Suppressor macrophage treated with lipopolysaccharide for 4 hours (primary cell): ENCODE measurements at places on chromosomes 1 and 21.
A peak's percentile ranks its signal among the peaks of the same experiment; 100 is the strongest.

- peak; percentile 72 for DNase-seq
Observed at GRCh38 chr1:197843401-197843800, 59.0 kb upstream of the C1orf53 start.

GRCh38 chr1:28517649-28517999, 11.8 kb downstream of the RCC1 start:
- peak; percentile 8 for DNase-seq

- no peak for DNase-seq
Observed at GRCh38 chr1:66160719-66161118, 368.0 kb downstream of the PDE4B start.

- DNase-seq: no peak
Observed at GRCh38 chr1:238811211-238811879, 575.0 kb upstream of the CHRM3 start.

DNA sequence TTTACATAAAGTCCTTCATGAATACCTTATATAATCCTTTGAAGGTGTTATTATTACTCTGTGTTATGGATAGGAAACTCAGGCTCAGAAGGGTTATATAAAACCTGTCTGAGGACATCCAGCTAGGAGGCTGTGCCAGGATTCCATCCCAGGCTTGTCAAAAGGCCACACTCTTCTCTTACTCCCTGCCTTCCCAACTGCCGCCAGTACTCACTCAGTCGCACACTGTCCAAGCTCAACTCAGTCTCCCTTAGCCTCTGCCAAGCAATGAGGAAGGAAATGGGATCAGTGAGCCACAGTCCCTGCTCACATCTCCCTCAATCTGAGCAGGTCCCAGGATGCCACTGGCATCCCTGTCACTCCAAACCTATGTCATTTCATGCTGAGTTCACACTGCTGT, 94.4 kb downstream of the NAV1 start:
- DNase-seq: no peak

- DNase-seq: peak; percentile 47
Observed at GRCh38 chr1:162404550-162405160, 7.3 kb downstream of the SH2D1B start.

GRCh38 chr1:29284286-29284960, 48.1 kb downstream of the PTPRU start:
- no peak for DNase-seq

GRCh38 chr1:171218661-171219060, 29.6 kb upstream of the FMO1 start:
- no peak for DNase-seq

- no peak for DNase-seq
Observed at GRCh38 chr1:53643881-53644390, 95.0 kb downstream of the GLIS1 start.

DNA sequence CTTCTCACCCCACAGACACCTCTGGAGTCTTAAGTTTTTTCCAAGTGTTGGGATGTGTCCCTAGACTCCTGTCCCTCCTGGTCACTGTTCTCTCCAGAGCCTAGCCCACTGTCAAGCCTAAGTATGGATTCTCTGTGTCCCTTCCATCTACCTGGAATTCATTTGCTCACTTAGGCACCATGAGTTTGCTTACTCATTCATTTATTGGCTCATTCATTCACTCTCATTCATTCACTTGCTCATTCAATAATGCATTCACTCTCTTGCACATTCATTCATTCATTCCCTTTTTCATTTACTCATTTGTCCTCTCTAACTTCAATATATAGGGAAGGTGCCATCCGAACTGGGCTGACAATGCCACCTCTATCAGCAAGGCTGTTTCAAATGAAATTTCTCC, 1.6 kb downstream of the S100A16 start:
- no peak for DNase-seq

- DNase-seq: no peak
Observed at GRCh38 chr1:25562101-25562927, 18.9 kb downstream of the LDLRAP1 start.

DNA sequence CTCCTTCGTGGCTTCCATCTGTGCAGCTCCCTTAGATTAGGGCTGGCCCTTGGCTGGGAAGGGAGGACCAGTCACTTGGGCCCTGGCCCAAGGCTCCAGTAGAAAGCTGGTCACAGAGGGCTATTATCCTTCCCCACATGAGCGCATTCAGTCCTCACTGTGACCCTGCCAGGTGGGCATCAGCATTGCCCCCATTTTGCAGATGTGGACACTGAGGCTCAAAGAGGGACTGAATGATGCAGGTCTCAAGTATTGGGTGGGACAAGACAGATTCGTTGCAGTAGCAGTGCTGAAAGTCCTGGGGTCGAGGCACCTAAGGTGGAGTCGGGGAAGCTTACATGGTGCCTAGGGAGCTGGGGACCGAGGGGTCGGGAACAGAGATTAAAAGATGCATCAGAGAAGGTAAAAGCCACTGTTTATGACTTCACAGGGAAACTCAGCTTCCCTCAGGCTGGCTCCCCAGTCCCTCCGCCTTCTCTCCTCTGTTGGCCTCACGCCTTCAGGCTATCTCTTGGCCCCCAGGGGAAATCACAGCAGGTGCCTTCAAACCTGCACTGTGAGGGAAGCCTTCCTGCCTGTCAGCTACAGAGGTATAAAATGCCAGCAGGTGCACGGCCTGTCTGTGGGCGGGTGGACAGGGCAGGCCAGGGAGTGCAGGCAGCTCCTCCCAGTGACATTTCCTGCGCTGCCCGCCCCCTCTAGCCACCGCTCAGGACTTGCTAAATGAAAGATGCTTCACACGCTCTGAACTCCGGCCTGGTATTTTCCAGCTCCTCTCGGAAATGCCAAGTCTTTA, 178.4 kb downstream of the GRIK3 start:
- no peak for DNase-seq

DNA sequence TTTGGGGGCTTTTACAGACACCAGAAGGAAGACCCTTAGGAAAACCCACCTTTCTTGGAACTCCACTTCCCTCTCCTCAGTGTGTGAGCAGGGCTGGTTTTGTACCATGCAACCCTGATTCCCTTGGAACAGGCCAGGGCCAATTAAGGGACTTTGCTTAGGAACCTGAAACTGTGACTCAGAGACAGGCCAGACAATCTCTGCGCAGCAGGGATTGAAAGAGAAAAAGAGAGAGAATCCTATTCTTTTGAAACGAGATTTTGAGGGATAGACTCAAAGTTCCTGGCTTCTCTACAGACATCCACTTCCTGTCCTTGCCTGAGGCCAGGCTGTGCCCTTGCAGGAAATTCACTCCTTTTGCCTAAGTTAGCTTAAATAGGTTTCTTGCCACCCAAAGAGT, 23.1 kb upstream of the C1orf198 start:
- no peak for DNase-seq

DNA sequence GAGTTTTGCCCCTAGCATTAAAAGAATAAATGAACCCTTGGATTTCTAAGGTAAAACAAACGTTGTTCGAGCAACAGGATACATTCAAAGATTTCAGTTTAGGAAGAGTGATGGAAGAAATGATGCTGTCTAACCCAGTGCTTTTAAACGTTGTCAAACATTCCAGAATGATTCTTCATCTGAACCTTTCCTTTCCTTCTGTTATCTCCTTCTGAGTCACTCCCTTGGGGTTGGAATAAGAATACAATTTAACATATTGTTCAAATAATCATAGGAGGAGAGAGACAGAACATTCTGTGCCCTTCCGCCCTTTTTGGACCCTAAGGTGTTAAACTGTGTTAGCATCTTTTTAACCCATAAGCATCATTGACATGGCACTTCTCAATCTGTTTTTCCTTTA, 61.1 kb upstream of the RCOR3 start:
- DNase-seq: no peak
